ENCODE measurements at places on chromosomes 7 and 10.

- no peak for DNase-seq
Measured at GRCh38 chr7:112550468-112551060, 69.8 kb downstream of the LSMEM1 start.

GRCh38 chr7:131183072-131183471, 144.6 kb upstream of the MKLN1 start:
- DNase-seq: no peak

DNA sequence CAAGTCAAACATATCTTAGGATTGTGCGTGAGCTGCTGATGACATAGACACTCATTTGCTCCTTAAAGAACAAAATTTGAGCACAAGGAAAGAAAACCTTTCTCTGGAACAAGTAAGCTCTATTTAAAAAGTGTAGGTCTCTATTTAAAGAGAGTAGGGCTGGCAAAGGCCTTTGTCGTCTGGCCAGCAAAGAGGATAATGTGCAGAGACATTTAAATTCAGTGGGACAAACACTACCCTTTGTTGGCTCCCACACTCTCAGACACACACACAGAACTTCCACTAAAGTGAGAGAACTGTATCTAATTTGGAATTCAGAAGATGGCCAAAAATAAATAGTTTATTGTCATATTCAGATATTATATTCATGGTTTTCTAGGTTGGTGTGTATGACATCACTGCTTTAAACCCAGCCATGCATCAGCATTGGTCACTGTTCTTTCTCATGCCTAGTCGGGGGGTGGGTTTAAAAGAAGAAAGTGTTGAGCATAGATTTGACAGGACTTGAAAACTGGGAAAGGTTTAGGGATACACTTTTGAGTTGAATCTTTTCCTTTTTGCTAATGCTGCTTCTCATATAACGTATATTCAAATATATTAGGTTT, 49.5 kb upstream of the HDAC9 start:
- DNase-seq: no peak

DNA sequence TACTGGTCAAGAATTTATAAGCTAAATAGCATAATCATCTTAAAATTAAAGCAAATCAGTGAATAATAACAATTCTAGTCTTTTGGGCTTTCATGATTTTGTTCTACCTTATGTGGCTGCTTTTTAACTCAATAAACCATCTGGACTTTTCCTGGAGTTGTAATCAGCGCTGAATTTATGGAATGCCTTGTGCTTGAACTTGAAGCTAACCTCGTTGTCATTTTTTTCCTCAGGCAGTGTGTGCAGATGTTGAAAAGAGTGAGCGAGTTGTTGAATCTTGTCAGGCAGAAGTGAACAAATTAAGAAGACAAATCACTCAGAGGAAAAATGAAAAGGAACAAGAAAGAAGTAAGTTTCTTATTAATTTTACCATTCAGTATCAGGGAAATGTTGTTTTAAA, 29.5 kb downstream of the ABRAXAS2 start:
- no peak for DNase-seq

- no peak for DNase-seq
Measured at GRCh38 chr7:107693396-107693795, 32.8 kb downstream of the SLC26A4 start.

- peak; percentile 65 for DNase-seq
Measured at GRCh38 chr7:37832194-37832593, 16.2 kb upstream of the NME8 start.

GRCh38 chr10:93385345-93385744, 96.8 kb downstream of the MYOF start:
- no peak for DNase-seq

DNA sequence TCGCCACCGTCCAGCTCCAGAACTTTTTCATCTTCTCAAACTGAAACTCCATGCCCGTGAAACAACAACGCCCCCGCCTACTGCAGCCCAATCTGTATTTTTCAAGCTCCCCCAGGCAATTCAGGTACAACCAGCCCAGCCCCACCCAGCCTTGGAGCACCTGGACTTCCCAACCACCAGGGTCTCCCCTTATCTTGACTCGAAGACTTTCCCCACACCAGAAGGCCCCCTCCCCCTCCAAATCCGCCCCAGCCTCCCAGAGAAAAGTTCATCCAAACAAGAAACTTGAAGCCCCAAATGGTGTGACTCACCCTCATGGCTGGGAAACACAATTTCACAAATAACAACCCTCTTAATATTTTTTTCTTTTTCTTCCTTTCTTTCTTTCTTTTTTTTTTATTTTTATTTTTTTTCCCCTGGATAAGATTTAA, 10.6 kb downstream of the ZCCHC24 start:
- DNase-seq: peak; percentile 22

DNA sequence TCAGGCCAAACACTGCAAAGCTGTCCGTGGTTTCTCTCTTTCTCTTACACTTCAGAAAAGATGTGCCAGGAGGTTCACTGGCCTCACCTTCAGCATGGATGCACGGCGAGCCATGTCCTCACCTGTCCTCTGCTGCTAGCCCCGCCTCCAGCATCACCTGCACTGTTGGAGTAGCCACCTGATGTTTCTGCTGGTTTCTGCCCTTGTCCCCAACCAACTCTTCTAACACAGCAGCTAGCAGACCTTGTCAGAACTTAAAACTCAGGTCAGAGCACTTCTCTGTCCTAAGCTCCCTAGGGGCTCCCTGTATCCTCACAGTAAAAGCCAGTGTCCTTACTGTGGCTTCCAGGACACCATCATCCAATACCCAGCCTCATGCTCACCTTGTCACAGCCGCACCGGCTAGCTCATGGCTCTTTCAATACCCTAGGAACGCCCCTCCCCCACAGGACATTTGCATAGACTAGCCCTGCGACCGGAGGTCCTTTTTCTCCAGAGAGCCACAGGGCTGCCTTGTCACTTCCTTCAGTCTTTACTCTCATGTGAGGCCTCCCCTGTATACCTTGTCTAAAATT, 15.2 kb downstream of the PALD1 start:
- no peak for DNase-seq

DNA sequence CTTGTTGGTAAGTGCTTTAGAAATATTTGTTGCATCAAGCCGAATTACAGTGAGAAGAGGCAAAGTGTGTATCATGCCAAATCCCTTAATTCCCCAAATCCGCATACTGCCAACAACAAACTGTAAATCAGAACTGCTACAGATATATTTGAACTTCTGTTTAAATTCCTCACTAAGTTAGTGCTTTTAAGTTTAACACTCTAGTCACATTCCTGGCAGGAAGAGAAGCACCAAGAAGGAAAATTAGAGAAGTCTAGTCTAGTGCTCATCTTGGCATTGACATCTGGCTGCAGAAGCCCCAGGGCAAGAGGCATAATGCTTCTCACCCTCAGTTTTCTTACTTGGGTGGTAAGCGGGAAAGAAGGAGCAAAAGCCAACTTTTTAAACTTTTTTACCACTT, 343.5 kb downstream of the GPR37 start:
- DNase-seq: no peak

DNA sequence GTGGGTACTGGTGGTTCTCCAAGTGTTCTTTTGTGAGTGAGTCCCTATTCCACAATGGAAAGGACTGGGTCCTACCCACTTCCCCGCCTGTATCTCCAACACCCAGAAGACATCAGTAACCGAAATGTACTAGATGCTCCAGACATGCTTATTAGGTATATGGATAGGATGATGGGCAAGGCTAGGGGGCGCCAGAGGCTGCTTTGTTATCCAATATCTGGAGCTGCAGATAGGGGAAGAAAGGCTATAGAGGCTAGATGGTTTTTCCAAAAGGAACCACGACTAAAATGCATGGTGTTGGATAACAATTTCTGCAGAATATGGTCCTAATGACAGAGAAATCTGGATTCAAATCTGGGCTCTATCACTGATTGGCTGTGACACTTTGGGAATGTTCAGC, 56.2 kb upstream of the TM9SF3 start:
- DNase-seq: no peak

- DNase-seq: no peak
Measured at GRCh38 chr10:62538606-62539005, 164.4 kb downstream of the ZNF365 start.

- no peak for DNase-seq
Measured at GRCh38 chr7:157795199-157795598, 458.4 kb downstream of the DNAJB6 start.

DNA sequence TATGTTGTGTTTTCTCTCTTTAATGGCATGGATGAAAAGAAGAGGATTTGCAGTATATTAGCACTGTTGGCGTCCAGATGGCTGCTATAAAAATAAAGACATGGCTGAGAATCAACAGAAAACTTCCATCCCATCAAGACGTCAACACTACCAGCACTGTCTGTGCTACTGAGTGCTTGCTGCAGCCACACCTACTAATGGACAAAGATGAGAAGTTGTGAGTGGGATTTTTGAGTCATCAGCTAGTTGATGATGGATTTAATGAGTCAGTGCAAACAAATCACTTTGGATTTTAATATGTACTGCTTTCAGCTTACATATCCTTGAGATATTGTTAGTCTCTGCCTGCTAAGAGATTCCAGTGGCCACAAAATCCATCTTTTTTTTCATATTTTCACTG, 631.0 kb upstream of the ANKRD30A start:
- DNase-seq: no peak

DNA sequence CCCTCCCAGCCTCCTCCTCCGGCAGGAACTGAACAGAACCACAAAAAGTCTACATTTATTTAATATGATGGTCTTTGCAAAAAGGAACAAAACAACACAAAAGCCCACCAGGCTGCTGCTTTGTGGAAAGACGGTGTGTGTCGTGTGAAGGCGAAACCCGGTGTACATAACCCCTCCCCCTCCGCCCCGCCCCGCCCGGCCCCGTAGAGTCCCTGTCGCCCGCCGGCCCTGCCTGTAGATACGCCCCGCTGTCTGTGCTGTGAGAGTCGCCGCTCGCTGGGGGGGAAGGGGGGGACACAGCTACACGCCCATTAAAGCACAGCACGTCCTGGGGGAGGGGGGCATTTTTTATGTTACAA, 83.3 kb downstream of the PAX2 start:
- no peak for DNase-seq

DNA sequence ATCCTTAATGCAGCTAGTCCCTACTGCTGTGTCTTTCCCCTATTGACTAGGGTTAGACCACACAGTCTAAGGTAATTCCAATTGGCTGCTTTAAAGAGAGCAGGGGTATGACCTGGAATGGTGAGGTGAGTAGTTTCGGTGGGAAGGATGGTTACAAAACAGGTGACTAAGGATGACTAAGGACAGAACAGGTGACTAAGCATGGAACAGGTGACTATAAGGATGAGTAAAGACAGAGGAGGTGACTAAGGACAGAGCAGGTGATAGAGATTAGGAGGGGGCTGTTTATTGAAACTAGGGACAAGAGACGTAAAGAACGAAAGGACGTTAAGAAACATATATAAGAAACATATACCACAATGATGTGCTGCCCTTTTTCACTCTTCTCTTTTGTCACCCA, 145.1 kb upstream of the TMEM106B start:
- DNase-seq: no peak

DNA sequence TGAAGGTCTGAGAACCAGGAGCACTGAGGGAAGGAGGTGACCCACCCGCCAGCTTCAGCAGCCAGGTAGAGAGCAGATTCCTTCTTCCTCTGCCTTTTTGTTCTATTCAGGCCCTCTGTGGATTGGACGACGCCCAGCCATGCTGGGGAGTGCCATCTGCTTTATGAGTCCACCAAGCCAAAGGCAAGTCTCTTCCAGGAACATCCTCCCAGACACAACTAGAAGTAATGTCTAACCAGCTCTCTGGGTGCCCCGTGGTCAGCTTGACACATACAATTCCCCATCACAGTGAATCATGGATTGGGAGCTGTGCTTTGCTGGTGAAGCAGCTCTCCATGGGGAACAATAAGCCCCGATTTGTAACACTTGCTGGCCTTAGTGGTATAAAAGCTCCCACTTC, 125.2 kb downstream of the CCDC3 start:
- peak; percentile 85 for DNase-seq

DNA sequence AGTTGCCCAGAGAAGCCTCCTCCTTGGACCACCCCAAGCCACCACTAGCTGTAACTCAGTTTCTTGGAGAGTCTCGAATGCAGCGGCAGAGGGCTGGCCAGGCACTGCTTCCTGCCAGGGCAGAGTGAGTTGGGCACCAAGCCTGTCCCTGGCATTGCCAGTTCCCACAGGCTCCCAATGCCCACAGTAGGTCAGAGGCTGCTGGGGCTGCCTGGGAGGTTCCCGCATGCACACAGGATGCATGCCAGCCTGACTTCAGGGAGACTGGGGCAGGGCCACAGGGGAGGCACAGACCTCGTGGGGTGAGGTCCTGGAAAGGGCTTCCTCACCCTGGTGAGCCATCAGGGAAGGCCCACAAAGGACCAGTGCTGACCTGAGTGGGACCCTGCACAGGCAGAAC, 152.8 kb downstream of the ZNF248 start:
- no peak for DNase-seq
